NCI-H774 (cell line): ENCODE measurements at places on chromosomes 3 and 15.

DNA sequence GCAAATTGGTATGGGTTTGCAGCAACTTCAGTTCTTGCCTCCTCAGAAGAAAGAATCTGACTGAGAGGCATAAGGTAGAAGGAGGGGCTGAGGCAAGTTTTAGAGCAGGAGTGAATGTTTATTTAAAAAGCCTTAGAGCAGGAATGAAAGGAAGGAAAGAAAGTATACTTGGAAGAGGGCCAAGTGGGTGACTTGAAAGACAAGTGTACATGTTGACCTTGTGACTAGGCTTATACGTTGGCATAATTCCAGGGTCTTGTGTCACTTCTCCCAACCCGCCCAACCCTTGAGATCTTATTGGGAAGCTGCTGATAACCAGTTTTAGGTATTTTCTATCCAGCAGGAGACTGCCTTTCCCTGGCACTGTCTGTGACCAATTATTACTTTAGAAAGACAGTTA, 436.9 kb upstream of the ZNF717 start:
- no peak for DNase-seq

DNA sequence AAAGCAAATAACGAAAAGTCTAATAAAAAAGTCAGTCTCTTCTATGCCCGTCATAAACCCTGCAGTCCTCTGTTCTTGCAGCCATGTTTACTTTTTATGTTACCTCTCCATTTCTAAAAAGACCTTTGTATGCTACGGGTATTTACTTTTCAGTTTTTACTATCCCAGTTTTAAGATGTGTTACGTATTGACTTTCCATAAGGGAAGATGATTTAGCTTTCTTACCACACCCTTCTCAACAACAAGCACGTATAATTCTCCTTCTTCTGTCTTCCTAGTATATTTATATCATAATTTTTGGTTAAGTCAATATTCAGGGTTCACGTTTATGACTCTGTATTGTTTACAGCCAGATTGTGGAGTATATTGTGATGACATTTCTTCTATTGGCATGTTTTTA, 10.8 kb downstream of the TRNT1 start:
- no peak for DNase-seq

GRCh38 chr15:88089024-88089620, 167.4 kb downstream of the NTRK3 start:
- no peak for DNase-seq

DNA sequence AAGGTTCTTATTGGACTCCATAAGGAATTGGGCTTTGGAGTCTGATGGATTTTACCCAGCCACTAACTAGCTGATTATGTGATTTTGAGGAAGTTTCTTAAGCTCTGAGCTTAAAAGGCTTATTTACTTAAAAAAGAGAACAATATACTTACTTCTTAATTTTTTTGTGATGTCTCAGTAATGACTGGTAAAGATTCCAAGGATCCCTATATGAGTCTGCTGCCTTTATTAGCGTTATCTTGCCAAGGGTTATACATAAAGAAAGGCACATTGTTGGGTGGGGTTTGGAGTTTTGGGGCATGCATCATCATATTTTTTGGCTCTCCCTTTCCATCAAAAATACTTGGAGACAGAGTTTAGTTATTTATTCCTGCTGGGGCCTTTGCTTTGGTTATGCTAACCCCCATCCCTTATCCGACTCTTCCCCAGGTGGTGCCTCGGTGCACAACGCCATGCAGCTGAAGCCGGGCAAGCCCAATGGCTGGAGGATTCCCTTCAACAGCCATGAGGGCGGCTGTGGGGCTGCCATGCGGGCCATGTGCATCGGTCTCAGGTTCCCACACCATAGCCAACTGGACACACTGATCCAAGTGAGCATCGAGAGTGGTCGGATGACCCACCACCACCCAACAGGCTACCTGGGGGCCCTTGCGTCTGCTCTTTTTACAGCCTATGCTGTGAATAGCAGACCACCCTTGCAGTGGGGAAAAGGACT, 6.7 kb downstream of the ADPRH start:
- no peak for DNase-seq

DNA sequence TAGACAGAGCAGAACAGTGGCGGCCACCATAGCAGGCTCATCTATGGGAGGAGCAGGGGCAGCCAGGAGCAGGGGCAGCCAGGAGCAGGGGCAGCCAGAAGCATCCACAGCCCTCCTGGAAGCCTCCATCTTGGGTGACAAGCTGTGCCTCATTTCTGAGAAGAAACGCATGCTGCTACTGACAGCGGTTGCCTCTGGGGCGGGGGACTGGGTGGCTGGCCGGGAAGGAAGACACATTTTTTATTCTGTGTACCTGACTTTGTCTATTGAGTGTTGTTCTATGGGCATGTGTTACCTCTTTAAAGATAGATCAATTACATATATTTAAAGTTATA, 71.5 kb upstream of the KLF13 start:
- no peak for DNase-seq

GRCh38 chr3:98027085-98027446, 8.0 kb downstream of the GABRR3 start:
- no peak for DNase-seq
